Activated effector memory CD4-positive, alpha-beta T cell treated with Interleukin-2 at 50 U/mL for 16 hours (primary cell): ENCODE measurements at places on chromosomes 6 and 20.

- no peak for DNase-seq
These were observed 31.0 kb downstream of the RNASET2 start for GRCh38 chr6:166925141-166925996.

DNA sequence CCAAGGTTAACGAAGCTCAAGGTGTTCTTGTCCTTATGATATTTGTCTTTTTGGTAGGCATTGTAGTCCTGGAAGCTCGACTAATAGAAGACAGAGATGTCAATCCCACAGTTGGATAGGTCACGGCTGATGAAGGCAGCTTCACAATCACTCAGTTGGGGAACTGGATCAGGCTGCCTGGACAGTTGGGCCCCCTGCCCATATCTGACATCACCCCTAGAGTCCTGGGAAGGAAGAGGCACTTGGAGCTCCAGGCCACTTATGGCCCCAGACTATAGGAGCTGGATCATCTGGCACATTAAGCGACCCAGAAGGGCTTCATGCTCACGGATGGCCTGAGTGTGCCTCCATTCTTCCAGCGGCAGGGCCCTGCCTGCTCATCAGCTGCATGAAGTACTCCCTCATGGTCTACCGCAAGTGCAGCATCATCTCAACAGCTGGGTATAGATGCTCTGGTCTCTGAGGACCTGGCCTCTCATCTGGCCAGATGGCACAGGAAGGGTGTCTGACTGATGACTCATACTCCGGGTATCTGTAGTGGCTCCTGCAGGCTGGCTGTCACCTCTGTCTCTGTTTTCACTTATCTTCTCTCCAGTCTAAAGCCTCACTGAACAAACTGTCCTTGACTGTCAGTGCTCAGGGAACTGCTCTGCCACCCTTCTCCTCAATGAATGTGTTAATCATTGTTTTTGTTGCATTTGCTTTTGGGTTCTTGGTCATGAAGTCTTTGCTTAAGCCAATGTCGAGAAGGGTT, 29.2 kb upstream of the SSR1 start:
- no peak for DNase-seq

GRCh38 chr20:10261702-10262101, 43.1 kb downstream of the SNAP25 start:
- no peak for DNase-seq

GRCh38 chr6:44627883-44628271, 240.4 kb downstream of the CDC5L start:
- DNase-seq, result no peak

DNA sequence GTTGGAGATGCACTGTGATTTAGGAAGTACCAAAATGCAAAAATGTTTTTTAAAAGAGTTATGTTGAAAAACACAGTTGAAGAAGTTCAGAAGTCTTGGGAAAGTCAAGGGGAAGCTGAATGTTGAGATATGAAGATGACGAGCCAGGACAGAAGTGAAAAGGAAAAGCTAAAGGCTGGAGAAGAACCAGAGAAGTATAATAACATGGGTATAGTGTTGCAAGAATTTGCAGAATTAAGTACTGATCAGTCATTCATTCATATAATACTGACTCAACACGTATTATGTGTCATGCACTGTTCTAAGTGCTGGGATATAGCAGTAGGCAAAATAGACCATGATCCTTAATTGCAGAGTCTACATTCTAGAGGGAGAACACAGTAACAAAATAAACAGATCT, 432.8 kb downstream of the CDC5L start:
- no peak for DNase-seq

DNA sequence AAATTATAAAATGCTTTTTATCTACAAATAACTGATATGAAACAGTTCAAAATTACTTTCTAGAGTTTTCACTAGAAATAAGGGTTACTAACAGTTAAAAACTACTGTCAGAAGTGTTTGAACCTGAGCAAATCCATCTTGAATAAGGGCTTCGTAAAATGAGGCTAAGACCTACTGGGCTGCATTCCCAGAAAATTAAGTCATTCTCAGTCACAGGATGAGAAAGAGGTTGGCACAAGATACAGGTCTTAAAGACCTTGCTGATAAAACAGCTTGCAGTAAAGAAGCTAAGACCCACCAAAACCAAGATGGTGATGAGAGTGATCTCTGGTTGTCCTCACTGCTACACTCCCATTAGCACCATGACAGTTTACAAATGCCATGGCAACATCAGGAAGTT, 93.7 kb downstream of the PLG start:
- no peak for DNase-seq

GRCh38 chr6:109861946-109862345, 116.2 kb upstream of the GPR6 start:
- no peak for DNase-seq

DNA sequence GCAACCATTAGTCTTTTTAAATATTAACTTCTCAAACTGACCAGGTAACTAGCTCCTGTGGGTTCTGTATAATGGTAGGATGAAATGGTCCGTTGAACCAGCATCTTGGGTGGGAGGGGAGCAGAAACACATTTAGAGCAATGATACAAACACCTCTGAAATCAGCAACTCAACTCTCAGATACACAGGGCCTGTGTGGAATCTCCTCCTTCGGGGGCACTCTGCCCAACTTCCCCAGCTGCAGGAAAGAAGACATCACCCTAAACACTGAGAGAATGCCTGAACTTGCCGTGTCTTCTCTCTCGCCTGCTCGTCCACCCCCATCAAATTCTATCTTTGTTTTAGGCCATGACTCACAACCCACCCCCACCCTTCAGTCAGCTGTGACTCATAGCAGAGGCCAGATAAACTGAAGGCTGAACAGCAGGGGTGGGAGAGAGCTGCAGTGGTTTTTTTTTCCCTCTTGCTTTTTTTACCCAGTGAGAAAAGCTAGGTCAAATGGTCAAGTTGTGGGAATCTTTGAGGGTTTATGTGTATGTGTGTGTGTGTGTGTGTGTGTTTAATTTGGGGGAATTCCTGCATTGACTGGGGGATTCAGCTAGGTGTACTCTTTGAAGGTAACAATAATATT, 593.4 kb upstream of the JAG1 start:
- DNase-seq, result no peak

- DNase-seq, result no peak
These were observed 82.7 kb upstream of the FOXC1 start for GRCh38 chr6:1527073-1527457.

- no peak for DNase-seq
These were observed 650.0 kb downstream of the KIF16B start for GRCh38 chr20:15923030-15923776.
